ENCODE measurements at places on chromosomes 2 and 18.

- no peak for DNase-seq
These were observed 46.0 kb downstream of the ADCY3 start for GRCh38 chr2:24874035-24874434.

DNA sequence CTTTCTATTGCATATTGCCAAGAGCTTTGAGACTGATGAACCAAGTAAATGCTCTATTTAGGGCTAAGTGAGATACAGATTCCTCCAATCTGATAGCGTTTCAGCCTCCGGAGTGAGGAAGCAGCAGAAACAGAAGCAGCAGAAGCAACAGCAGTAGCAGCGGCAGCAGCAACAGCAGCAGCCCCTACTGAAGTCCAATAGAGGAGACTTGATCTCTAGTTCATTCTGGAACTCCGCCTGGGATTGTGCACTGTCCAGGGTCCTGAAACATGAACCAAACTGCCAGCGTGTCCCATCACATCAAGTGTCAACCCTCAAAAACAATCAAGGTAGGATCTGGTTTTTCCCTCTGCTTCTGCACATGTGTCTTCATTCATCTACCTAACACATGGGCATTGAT is at the start of gene DPP10:
DPP10 (plus strand) TSS at position 132 of the 400 bp plus-strand sequence.
- DNase-seq = peak; percentile 47

DNA sequence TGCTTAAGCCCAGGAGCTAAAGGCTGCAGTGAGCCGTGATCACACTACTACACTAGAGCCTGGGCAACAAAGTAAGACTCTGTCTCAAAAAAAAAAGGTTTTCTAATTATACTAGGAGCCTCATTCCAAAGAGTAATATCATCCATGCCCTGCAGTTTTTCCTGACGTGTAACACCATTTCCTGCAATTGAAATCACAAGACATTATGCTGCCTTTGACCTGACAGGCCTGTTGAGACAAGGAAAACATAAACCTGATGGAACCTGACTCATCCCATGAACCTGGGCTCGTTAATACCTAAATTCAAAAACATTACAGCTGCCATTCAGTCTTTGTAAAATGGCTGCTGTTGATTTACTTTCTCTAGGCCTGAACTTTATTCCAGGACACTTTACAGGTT is 58.7 kb upstream of the PEX13 start:
- no peak for DNase-seq

- no peak for DNase-seq
These were observed 128.8 kb upstream of the SESTD1 start for GRCh38 chr2:179393481-179393880.

- DNase-seq = no peak
These were observed 6.3 kb upstream of the CTAGE1 start for GRCh38 chr18:22423878-22424564.
